Stimulated activated naive B cell treated with anti-CD40 and anti-IgM and Interleukin-4, amounts not matched to agents 10 μg/mL and 1 μg/mL and 100 μg/mL, for 72 hours (primary cell): ENCODE measurements at places on chromosomes 13 and 19.

- DNase-seq = no peak
Observed at GRCh38 chr13:37417060-37417441, 181.5 kb downstream of the POSTN start.

DNA sequence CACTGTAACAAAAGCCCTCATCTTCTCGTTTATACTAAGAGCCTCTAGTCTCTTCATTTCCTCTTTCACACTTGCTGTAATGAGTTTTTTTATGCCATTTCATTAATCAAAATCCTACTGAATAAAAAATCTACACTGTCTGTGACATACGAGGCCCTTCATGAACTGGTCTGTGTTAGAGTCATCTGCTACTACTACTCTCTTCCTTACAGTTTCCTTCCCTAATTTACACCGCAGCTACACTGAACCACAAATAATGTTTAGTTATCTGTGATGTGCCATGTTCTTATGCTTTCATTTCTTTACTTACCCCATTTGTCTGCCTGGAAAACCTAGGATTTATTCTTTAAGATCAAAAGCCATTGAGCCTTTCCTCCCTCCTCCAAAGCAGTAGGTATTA is 16.0 kb downstream of the UFM1 start:
- DNase-seq = no peak

GRCh38 chr19:56156768-56157167 is 15.7 kb downstream of the ZNF444 start:
- DNase-seq = no peak

DNA sequence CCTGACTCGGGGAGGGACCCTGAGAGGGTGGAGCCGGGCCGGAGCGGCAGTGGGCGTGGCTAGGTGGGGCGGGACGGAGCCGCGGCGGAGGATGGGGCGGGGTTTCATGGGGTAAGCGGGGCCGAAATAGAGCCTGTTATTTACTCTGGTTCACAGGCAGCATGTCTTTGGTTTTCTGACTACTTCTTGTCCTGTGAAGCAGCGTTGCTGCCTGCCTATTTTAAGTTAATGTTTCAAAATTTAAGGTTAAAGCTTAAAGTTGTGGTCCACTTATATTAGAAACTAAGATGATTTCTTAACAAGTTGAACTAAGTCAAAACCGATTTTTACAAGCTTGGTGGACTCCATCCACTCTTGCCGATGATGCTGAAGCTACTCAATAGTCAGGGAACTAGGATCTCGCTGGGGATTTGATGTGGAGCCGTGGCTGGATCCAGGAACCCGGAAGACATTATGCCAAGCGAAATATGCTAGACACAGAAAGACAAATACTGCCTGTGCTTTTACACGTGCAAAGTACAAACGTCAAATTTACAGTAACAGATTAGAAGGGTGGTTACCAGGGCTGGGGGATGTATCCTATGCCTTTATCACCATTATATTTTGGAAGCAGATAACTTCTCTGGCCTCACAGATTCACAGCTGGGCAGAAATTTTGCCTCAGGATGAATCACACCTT is 433 bp upstream of the ZNF616 start:
- DNase-seq = no peak

- no peak for DNase-seq
Observed at GRCh38 chr19:512547-513365, 5.5 kb downstream of the TPGS1 start.

GRCh38 chr19:7561325-7561724 is 25.8 kb downstream of the PNPLA6 start:
- DNase-seq = no peak

- no peak for DNase-seq
Observed at GRCh38 chr19:1105873-1106840, 2.4 kb downstream of the GPX4 start.

DNA sequence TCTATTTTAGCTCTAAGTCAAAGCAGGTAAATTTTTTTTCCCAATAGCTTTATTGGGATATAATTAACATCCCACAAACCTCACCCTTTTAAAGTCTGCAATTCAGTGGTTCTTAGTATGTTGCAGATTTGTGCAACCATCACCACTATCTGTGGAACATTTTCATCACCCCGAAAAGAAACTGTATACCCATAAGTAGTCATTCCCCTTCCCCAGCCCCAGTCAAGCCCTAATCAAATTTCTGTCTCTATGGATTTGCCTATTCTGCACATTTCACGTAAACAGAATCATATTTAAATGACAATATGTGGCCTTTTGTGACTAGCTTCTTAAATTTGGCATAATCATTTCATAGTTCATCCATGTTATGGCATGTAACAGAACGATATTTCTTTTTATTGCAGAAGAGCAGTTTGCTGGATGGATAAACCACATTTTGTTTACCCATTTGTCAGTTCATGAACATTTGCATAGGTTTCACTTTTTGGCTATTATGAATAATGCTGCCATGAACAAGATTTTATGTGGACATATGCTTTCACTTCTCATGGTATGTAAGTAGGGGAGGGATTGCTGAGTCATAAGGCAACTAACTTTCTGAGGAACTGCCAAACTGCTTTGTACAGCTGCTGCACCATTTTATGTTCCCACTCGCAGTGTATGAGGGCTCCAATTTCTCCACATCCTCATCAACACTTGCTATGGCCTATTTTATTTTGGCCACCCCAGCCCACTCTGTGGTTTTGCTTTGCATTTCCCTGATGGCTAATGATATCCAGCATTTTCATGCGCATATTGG is 10.9 kb downstream of the SLC46A3 start:
- peak; percentile 38 for DNase-seq

GRCh38 chr19:7732045-7732444 is at the start of gene CLEC4G:
Gene CLEC4G (minus strand): TSS chr19:7732110. CDS start chr19:7732102, 8 bp downstream.
- DNase-seq = no peak

DNA sequence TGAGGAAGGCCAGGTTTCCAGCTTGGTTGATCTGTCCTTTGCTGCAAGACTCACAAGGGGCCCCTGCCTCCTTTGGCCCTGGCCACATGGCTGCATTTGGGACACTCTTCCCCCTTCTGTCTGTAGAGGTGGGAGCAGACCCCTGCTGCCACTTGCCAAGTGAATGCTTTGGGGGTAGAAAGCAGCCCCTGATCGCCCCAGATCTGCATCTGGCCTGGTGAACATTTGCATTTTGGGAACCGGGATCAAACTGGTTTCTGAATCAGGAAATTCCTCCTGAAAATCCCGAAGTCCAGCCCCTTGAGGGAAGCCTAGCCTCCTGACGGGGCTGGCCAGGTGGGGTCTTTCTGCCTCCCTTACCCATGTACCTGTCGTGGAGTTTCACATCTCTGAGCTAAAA is 14.9 kb downstream of the DPF1 start:
- DNase-seq = no peak

GRCh38 chr13:110225609-110226574 is 81.1 kb downstream of the COL4A1 start:
- no peak for DNase-seq

DNA sequence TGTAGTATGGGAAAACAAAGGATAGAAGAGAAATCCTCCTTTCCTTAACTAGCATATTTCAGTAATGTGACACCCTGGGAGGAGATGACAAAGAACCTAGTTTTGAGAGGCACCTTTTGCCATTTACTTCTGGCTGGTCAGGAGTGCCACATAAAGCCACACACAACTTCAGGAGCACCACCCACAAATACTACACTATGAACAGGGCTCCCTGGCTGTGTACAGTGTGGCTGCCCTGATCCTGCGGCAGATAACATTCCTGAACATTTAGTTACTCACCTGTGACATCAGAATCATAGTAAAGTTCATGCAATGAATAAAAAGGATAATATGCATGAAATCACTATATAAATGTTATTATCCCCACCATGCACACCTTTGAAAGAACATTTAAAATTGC is 17.4 kb upstream of the IRS2 start:
- no peak for DNase-seq

GRCh38 chr13:99342723-99343315 is 35.6 kb upstream of the GPR183 start:
- DNase-seq = no peak

DNA sequence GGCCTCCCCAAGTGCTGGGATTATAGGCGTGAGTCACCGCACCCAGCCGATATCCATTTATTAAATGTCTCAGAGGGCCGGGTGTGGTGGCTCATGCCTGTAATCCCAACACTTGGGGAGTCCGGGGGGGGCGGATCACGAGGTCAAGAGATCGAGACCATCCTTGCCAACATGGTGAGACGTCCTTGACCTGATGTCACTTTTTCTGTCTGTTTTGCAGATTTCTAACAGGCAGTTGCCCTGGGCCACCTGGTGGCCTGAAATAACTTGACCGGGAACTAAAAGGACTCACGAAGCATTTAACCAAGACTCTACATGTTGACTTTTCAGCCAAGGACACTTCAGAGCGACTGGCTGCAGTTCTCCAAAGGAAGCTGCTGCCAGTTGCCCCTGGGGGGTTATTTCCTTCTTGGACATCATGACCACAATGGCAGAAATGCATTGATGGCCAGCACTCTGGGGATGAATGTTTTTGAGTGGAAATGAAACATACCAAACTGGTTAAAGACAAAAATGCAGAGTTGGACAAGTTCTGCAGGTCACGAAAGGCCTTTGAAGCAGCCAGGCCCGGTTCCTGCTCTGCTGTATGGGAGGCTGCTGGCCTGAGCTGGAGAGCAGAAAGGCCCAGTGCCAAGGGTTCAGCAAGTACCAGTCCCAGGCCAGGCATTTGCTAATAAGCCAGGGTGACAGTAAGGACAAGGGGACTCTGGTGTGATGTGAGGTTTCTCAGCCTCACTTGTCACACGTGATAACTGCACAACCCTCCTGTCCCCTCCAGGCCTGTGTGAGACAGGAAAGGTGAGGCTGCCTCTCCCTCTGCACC is 8.3 kb downstream of the ZNF837 start:
- DNase-seq = no peak

- no peak for DNase-seq
Observed at GRCh38 chr19:52695996-52696395, 38.8 kb downstream of the ZNF611 start.

GRCh38 chr19:46015687-46016425 is 7.0 kb downstream of the PGLYRP1 start:
- no peak for DNase-seq
